ENCODE measurements at places on chromosomes 4 and X.
A peak's percentile ranks its signal among the peaks of the same experiment; 100 is the strongest.

DNA sequence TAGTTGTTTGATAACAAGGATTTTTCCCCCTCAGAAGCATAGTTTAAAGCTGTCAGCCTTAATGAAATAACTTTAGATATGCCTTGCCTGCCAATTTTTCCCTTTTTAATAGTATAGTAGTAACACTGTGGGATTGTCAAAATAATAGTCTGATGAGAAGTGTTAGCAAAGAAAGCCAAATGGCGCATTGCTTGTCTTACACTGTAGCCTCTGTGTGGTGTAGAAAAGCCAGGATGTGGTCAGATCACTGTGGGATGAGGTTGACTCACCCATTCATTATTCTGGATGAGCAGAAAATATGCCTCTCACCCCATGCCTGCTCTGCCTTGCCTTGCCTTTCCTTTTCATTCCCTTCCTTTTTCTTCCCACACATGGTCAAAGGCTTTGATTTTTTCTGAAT lies 257.8 kb upstream of the NRK start:
- DNase-seq: no peak

GRCh38 chrX:21933077-21933476 lies 7.4 kb upstream of the SMS start:
- DNase-seq: no peak

DNA sequence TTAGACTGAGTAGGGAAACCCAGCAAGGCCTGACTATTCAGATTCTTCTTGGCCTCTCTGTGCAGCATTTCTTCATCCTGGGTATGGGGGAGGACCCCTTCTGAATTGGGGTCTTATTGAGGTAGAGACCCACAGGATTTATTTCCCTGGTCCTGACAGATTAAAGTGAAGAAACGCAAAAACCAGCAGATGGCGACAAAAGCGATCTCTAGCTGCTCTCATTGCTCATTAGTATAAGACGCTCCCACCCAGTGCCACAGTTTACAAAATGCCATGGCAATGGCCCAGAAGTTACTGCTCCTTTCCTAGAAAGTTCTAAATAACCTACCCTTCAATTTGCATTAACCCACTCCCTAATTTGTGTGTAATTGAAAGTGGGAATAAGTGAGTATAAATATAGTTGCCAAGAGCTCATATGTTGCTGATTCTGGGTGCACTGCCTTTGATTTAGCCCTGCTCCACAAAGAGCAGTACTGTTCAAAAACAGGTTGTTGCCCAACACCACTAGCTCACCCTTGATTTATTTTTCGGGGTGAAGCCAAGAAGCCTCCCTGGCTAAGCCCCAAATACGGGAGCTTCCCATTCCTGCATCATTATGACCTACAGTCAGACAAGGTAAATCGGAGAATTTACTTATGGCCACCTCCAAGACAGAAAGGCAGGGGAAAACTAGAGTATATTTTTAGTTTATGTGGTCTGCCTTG lies 3.7 kb upstream of the BEX4 start:
- DNase-seq: peak; percentile 42

GRCh38 chr4:146439437-146439836 lies 82.3 kb downstream of the SLC10A7 start:
- no peak for DNase-seq

DNA sequence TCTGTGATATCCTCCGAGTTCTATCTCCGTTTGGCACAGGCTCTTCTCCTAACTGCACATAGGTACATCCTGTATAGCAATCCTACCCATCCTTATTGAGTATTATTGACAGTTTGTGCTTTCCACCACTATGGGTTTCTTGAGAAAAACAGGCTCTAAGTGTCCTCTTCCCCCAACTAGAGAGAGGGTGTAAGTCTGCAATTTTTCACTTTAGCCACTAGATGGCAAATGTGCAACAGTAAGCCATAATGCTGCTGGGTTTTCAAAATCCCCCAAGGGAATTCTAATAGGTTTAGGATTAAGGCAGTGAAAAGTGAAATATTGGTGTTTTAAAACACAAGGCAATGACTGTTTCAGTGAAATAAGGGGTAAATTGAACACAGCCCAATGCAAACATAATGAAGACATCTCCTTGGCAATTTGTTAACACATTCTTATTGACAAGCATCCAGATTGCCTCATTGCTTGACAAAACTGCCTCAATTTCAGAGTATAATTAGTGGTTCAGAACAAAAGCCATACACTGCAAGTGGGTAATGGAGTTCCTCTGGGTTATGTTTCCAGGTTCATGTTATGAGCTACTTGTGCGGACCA lies 239.0 kb upstream of the HTR2C start:
- DNase-seq: no peak

GRCh38 chr4:87262886-87263285 lies 42.5 kb upstream of the KLHL8 start:
- no peak for DNase-seq

GRCh38 chr4:103410386-103410785 lies 212.2 kb upstream of the CENPE start:
- DNase-seq: no peak

DNA sequence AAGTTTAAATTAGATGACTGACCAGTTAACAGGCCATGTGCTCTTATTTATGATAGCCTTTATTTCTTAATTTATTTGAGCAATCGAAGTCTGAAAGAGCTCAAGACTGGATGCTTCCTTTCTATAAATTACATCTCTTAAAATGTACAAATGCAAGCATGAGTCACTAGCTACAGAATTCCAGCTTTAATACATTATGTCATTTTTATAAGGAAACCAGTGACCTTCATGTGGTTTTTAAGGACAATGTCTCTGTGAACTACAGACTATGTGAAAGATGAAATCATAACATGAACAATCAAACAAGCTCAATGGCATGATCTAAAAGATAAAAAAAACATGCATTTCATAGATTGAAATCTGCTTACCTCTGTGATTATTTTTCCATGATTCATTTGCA lies 15.4 kb downstream of the HTR2C start:
- DNase-seq: no peak

DNA sequence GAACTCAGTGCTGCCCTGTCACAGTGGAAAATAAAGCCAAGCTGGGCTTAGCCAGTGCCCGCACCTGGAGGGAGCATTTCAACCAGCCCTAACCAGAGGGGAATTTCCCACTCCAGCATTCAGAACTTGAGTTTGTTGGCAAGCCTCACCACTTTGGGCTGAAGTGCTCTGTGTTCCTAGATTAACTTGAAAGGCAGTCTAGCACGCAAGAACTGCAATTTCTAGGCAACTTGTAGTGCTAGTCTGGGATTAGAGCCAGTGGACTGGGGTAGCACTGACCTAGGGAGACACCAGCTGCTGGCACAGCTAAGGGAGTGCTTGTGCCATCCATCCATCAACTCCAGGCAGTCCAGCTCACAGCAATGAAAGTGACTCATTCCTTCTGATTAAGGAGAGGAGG lies 1060.6 kb upstream of the GRID2 start:
- DNase-seq: no peak

- DNase-seq: no peak
Measured at GRCh38 chrX:73668779-73669178, 105.8 kb downstream of the CHIC1 start.

GRCh38 chrX:8730812-8731558 lies 952 bp downstream of the ANOS1 start:
- no peak for DNase-seq

DNA sequence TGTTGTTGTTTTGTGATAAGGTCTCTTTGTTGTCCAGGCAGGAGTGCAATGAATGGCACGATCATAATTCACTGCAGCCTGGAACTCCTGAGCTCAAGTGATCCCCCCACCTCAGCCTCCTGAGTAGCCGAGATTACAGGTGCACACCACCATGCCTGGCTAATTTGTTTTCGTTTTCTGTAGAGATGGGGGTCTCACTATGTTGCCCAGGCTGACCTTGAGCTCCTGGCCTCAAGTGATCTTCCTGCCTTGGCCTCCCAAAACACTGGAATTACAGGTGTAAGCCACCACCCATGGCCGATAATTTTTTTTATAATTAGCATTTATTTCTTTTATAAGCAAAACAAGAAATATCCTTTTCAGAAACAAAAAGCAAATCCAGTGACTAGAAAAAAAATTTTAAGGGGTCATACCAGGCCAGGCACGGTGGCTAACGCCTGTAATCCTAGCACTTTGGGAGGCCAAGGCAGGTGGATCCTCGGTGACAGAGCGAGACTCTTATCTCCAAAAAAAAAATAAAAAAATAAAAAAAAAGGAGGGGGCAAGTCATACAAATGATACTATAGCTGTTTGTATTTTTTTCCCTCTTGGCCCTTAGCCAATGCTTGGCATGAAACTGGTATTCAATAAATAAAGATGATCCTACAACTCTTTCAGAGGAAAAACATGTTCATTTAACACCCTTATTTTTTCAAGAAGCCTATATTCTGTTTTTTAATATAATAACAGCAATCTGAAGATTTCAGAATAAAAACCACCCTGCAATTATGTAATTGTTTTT lies 3.4 kb downstream of the PLAC8 start:
- DNase-seq: no peak

DNA sequence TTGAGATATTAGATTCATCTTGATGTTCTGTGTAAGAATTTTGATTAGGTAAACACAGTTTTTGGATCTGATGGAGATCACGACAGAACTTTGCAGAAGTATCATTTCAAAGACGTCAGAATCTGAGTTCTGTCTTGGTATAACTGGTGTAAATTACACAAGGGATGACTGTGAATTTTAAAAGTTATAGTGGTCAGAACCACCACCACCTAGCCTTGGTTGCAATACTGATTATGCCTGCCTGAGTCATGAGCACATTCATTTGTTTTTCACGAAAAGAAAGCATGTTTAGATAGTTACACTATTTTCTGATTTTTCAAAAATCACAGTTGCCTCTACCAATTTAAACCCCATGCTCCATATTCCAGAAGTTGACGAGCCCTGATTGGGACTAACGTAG lies 54.8 kb downstream of the ZFX start:
- DNase-seq: no peak

DNA sequence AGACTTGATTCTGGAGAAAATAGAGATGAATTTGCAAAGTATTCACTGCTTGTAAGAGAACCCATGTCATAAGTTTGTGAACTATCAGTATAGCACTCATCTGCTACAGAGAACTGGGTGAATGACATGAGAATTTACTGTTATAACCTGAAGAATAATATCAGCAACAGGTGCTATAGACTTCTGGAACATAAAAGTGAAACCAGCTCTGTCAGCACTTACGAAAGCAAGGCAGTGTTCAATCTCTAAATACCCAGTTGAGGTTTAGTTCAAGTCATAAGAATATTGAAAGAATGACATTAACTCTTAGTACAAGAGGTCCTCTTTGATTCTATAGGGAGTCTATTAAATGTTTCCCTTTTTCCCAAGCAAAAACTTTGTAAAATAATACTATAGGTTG lies 232.9 kb upstream of the ANKRD50 start:
- DNase-seq: no peak

GRCh38 chrX:40149286-40150175 lies 51.8 kb upstream of the BCOR start:
- DNase-seq: no peak

- no peak for DNase-seq
Measured at GRCh38 chr4:1741208-1741607, 19.9 kb downstream of the TACC3 start.

DNA sequence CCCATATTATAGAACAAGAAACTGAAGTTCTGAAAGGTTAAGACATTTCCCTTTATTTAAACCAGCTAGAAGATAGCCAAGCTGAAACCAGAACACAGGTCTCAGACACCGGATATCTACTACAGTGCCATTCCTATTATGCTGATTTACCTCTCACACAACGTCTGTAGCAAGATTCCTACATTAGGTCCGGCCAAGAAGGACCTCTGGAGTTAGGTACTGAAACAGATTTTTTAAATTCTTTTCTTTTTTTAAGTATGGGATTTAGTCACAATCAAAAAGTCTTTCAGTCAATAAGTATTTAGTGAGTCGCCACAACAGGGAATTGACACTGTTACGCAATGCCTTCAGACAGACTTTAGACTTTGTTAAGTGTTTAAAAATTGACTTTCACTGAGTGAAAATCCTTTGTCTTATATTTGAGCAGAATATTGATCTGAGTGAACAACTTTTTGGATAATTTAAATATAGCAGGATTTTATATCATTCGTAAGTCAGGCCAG lies 26.5 kb upstream of the SPANXN4 start:
- no peak for DNase-seq

DNA sequence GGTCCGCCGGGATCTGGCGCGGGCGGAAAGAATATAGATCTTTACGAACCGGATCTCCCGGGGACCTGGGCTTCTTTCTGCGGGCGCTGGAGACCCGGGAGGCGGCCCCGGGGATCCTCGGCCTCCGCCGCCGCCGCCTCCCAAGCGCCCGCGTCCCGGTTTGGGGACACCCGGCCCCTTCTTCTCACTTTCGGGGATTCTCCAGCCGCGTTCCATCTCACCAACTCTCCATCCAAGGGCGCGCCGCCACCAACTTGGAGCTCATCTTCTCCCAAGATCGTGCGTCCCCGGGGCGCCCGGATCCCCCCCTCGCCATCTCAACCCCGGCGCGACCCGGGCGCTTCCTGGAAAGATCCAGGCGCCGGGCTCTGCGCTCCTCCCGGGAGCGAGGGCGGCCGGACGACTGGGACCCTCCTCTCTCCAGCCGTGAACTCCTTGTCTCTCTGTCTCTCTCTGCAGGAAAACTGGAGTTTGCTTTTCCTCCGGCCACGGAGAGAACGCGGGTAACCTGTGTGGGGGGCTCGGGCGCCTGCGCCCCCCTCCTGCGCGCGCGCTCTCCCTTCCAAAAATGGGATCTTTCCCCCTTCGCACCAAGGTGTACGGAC lies 482 bp upstream of the SHOX start:
- DNase-seq: no peak

DNA sequence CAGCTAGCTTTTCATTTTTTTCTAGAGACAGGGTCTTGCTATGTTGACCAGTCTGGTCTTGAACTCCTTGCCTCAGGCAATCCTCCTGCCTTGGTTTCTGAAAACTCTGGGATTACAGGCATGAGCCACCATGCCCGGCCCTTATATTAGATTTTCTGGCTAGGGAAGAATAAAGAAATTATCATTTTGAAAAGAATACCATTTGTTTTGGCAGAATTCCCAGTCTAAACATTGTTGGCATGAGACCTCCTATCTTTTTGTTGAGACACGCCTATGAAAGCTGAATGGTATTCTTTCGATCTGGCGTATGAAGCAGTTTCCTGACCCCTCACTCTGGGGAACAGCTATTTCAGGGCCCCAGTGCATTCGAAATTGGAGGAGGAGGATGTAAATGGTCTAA lies 107.0 kb downstream of the REPS2 start:
- DNase-seq: no peak

- DNase-seq: no peak
Measured at GRCh38 chrX:41313419-41313818, 20.5 kb upstream of the DDX3X start.

GRCh38 chr4:99221980-99222379 lies 2.9 kb upstream of the ADH6 start:
- DNase-seq: no peak

DNA sequence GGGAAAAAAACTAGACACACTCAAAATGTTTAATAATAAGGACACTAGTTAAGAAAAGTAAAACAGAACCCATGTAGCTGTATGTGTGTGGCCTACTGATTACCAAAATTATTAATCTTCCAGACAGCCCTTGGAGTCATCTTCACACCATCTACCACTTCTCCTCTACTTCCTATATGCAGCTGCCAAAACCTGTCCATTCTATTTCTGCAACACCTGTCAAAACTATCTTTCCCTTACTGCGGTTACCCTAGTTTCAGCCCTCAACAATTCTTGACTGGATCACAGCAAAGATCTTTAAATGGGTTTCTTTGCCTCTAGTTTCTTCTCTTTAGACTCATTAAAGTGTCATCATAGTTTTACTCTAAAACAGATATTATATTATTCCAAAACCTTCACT lies 72.6 kb downstream of the GPR82 start:
- no peak for DNase-seq
